ENCODE measurements at places on chromosomes 6 and 20.

DNA sequence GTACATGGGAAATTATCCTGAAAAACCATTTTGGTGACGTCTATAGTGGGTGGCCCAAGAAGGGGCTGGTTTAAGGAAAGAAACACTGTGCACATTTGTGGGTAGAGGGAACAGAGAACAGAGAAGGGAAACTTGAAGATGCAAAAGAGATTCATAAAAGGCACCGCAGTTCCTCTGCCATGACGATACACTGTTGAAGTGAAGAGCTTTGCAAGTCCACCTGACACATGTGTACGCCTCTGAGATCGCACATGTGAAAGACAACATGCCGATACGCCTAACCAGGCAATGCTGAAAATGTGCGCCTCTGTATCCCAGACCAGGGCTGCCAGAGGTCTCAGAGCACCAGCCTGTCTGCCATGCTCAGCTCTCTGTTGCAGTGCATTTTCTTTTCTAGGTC, 180.9 kb downstream of the KIF16B start:
- DNase-seq: no peak

DNA sequence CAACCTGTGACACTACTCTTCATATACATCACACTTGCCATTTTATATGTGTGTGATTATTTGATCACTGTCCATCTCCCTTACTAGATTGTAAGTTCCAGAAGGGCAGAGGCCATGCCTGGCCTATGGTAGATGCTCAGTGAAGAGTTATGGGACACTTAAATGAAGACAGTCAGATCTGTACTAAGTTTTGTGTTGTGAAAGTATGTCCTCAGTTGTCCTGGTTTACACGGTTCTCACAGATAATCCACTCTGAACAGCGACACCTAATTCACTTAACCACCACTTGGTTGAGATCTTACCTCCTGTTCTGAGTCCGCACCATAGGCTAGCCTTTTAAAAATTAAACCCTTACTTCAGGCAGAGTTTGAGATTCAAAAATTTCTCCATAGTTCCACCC, 434.1 kb upstream of the SOX4 start:
- DNase-seq: no peak

GRCh38 chr6:45832063-45832462, 183.6 kb downstream of the CLIC5 start:
- DNase-seq: no peak

DNA sequence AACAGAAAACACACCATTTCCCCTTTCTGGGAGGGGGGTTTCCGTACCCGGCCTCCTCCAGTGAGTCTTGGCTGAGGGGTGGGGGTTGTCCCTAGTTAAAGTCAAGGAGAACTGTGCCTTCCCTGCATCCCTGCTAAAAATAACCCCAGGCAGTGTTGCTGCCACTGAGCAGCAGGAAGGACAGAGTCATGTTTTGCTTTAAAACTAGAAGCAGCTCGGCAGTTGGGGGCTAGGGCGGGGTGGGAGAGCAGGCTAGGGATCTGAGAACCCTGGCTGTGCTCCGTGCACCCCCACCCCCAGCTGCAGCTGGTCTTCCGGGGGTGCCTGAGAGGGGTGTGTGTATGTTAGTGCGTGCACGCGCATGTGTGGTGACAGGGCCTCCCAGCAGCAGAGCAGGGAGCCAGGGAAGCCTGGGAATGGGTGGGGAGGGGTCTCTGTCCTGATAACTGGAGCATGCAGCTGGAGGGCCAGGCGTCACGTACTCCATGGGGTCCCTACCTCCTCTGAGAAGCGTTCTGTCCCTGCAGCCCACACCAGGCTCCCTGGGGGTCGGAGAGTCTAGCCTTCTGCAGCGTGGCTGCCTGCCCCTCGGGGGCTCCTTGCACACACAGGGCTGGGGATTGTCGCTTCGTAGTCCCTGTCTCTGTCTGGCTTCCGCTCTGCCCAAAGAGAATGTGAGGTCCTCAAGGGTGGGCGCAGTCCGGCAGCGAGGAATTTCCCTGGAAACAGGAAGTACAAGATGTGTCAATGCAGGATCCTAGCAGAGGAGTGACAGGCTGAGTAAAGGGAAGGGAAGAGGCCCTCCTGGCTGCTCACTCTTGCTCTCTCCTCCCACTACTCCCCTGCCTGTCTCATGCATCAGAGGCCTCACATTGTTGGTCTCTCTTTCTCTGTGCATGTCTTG, 16.8 kb upstream of the ARMC12 start:
- DNase-seq: no peak

DNA sequence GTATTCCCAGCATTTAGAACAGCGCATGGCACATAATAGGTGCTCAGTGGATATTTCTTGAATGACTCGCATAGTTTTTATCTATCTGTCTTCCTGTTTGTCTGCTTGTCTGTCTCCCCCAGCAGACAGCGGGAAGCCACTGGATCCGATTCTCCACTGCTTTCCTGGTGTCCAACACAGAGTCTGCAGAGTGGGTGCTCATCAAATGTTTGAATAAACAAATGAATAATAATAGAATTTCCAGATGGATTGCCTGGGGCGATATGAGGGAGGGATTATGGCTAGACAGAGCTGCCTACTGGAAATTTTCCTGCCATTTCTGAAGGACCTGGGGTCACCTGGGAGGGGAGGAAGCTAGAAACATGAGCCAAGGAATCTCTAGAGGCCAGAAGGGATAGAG, 18.9 kb downstream of the CDH22 start:
- no peak for DNase-seq

GRCh38 chr20:50042370-50043313, 59.9 kb downstream of the SNAI1 start:
- DNase-seq: no peak

DNA sequence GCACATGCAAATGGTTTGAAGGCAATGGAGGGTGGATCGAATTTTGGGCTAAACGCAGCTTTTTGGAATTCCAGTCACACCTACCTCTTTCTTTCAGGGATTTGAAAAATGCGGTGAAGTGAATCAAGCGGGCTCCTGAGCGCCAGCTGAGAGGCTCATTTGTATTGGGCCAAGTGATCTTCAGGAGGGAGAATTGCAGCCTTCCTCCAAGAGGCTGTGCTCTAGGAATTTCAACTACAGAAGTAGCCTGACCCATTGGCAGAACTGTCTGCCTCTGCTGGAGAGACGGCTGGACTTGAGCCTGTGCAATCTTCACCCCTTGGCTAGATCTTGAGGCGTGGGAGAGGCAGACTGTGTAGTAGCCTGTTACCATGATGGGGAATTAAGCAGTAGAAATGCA, 5.7 kb upstream of the TIAM2 start:
- no peak for DNase-seq
